ENCODE measurements at places on chromosomes 11 and 22.
A peak's percentile ranks its signal among the peaks of the same experiment; 100 is the strongest.

GRCh38 chr11:33861941-33862589, 29.8 kb downstream of the LMO2 start:
- DNase-seq: no peak

- DNase-seq: no peak
Observed at GRCh38 chr11:108370990-108371389, 96.3 kb downstream of the C11orf65 start.

- DNase-seq: no peak
Observed at GRCh38 chr11:78207532-78208256, 19.0 kb downstream of the USP35 start.

DNA sequence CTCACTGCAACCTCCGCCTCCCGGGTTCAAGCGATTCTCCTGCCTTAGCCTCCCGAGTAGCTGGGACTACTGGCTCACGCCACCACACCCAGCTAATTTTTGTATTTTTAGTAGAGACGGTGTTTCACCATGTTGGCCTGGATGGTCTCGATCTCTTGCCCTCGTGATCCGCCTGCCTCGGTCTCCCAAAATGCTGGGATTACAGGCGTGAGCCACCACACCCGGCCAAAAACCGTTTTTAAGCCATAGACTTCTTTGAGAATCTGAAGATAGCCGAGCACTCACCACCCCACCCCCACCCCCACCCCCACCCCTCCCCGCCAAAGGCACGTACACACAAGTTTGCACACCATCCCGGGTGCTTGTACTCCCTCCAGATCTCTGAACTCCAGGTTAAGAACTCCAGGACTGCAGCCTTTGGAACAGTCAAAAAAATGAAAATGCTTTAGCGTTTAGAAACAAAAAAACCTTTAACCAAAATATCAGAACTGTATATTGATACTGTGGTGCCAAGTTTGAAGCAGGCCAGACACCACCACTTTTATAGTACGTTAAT, 1.5 kb downstream of the CRKL start:
- DNase-seq: no peak

- no peak for DNase-seq
Observed at GRCh38 chr22:31942091-31942490, 2.2 kb upstream of the YWHAH start.

GRCh38 chr11:63445118-63445517, 45.8 kb downstream of the PLAAT5 start:
- DNase-seq: no peak

GRCh38 chr22:27976586-27976985, 57.5 kb upstream of the PITPNB start:
- no peak for DNase-seq

GRCh38 chr11:17850336-17850735, 115.8 kb downstream of the KCNC1 start:
- DNase-seq: no peak

DNA sequence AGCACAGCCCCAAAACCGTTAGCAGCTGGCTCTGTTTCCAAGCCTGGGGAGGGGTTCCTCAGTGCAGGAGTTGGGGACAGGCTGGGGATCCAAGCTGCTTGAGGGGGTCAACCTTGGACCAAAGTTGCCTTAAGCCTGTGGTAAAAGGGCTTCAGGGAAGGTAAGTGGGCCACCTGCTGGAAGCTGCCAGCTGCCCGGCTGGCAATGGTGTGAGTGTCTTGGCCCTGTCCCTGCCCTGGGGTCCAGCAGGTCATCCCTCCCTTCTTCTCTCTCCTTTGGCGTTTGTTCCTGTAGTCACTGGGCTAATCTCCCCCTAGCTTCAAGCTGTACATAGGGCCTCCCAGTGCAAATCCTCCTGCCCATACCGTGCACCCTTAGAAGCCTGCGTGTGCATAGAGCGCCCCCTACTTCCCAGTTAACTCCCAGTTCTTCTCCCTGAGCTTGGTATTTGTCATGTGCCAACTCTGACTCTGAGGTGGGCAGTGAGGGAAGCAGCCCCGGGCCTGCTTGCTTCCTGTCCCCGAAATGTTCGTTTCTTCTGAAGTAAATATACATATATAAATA, 4.4 kb downstream of the TMEM258 start:
- DNase-seq: peak; percentile 49

DNA sequence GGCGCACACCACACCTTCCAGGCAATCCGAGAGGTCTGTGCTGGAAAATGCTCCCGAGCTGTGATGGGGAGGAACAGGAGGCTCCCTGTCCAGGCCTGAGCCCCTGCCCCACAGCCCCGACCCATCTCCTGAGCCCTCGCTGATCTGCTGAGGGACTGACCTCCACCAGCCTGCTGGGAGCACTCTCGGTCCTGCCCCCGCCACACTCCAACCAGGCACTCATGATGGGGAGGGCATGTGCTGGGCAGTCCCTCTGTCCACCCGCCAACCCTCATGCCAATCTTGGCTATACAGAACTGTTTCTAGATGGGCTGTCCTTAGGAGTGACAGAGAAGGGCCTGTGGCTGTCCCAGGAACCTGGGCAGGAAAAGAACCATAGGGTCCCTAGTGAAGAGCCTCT, 70.8 kb downstream of the TRMU start:
- DNase-seq: no peak

GRCh38 chr22:19019679-19020032, 83.6 kb upstream of the PRODH start:
- DNase-seq: no peak

DNA sequence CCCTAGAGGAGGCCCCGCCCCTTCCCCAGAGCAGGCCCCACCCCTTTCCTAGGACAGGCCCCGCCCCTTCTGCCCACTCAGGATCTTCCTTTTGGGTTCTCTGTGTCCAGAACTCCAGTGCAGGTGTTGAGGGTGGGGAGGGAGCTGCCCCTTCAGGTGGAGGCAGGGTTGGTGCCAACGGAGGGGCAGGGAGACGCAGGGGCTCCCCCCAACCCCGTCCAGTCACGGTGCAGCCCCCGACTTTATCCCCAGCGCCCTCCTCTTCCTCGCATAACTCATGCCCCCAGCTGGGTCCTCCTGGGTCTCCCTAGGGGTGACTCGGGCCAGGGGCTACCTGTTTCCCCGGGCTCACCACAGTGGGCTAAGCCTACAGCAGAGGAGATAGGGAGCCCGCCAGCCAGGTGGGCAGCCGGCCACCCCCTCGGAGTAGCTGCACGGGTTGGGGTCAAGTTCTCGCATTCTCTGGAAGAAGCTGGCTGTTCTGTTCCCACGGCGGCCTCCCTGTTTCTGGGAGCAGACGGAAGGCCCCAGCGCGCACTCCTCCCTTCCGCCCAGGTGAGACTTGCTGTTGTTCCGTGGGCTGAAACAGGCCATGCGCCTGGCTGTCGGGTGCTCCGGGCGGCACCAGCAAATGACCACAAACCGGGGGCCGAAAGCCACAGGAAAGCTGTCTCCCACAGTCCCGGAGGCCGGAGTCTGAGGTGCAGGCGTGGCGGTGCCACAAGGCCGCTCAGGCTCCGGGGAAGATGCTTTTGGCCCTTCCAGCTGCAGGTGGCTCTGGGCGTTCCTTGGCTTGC, 38.9 kb downstream of the MUC2 start:
- no peak for DNase-seq

- no peak for DNase-seq
Observed at GRCh38 chr11:109968299-109968698, 124.9 kb upstream of the ZC3H12C start.

- DNase-seq: no peak
Observed at GRCh38 chr22:50022171-50022819, 9.7 kb upstream of the IL17REL start.

GRCh38 chr11:64324692-64325469, 7.0 kb downstream of the PRDX5 start:
- no peak for DNase-seq

DNA sequence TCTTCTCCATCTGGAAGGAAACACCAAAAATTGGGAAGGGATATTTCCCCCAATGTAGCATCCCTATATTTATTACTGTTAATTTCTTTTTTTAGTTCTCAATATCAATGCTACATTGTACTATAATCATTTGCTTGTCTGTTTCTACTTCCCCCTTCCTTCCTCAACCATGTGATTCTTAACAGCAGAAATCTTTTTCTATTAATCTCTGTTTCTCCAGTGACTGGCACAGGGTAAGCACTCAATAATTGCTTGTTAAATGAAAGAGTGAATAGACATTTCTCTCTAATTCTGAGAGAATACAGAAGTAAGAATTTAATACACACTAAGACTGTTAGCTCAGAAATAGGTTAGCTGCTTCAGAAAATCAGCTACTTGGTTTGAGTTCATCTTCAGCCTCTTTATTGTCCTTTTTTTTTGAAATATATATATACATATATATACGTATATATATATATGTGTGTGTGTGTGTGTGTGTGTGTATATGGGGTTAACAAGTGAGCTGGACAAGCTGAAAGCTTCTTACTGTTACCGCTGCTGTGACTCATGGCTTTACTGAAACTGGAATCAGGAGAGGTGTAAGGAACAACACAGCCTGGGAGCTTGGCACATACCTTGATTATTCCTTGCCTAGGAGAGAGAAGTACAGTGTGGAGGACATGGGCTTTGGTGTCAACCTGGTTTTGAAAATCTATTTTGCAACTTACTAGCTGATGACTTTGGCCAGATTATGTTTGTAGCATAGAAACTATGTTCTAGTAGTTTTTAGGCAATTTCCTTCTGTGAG, 26.2 kb upstream of the PDE3B start:
- no peak for DNase-seq

- DNase-seq: no peak
Observed at GRCh38 chr11:119584193-119585042, 144.6 kb downstream of the NECTIN1 start.

DNA sequence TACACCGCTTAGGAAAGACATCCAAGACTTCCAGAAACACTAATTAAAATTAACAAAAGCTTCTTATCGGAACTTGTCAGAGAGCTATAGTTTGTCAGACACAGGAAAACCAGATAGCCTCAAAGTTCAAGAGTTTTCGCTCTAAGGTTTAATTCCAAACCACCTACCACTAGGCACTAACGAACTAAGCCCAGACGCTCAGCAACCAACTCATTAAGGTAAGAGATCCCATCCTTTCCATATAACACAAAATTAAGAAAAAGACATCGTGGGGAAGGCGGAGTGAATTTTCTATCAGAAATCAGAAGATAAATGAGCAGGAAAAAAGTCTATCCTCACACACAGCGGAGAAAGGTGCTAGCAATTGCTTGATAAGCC, 382 bp downstream of the IMMP1L start:
- DNase-seq: no peak

DNA sequence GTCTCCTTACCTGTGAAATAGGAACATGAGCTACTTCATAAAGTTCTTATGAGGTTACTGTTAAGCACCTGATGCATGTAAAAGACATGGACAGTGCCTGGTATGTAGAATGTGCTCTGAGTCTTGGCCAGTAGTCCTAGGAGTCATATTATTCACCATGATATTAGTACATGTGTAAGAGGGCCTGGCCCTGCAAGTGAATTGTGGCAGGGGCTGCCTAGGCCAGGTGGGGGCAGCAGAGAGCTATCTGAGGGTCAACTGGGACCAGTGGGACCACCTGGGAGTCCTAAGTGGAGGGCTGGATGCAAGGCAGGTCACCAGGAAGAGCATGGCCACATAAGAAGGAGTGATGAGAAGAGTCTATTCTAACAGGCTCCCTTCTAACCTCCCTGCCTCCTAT, 529.5 kb downstream of the SOX6 start:
- DNase-seq: peak; percentile 44

GRCh38 chr11:60887556-60887955, 18.8 kb downstream of the PRPF19 start:
- DNase-seq: peak; percentile 75

DNA sequence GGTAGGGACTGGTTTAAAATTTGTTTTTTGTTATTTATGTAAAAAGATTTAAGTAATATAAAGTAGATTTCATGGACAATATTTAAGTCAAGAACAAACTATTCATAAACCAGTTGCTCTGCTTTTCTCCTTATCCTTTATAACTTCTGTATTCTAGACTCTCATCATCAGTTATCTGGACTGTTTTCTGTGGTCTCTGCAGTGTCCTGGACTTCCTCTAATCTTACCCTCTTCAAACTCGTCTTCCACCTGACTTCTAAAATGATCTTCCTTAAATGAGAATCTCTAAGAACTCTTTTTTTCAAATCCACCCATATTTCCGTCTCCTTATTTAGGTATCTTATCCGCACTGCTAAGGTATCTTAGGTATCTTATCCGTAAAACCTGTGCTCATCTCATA, 8.1 kb downstream of the RRM1 start:
- no peak for DNase-seq

- no peak for DNase-seq
Observed at GRCh38 chr22:50656122-50657070, 16.2 kb upstream of the SHANK3 start.

DNA sequence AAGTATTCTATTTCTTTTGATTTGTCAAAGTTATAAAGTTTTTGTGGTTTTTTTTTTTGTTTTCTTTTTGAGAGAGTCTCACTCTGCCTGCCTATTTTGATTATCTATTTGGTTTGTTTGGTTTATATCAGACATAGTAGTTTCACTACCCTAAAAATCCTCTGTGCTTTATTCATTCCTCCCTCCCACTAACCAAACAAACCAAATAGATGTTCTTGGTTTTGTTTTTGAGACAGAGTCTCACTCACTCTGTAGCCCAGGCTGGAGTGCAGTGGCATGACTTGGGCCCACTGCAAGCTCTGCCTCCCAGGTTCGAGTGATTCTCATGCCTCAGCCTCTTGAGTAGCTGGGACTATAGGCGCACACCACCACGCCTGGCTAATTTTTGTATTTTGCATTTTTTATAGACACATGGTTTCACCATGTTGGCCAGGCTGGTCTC, 67.9 kb downstream of the ENTHD1 start:
- DNase-seq: peak; percentile 50

GRCh38 chr11:21069909-21070308, 400.5 kb downstream of the NELL1 start:
- no peak for DNase-seq

- no peak for DNase-seq
Observed at GRCh38 chr11:65801153-65801987, 14.5 kb downstream of the OVOL1 start.

DNA sequence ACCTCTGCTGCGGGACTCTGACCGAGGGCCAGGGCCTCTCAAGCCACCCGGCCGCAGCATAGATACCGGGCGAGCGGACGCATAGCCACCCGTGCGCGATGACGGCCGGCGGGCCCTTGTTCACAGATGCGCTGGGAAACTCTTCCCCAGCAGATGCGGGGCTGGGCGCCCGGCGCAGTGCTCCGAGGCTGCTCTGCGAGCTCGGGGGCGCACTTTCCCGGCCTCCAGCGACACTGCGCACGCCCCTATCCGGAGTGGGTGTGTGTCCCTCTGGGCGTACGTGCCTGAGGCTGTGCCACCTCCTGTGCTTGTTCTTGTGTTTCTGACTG, 104.7 kb upstream of the E2F8 start:
- no peak for DNase-seq

- no peak for DNase-seq
Observed at GRCh38 chr11:61071913-61072312, 30.4 kb upstream of the CD5 start.

DNA sequence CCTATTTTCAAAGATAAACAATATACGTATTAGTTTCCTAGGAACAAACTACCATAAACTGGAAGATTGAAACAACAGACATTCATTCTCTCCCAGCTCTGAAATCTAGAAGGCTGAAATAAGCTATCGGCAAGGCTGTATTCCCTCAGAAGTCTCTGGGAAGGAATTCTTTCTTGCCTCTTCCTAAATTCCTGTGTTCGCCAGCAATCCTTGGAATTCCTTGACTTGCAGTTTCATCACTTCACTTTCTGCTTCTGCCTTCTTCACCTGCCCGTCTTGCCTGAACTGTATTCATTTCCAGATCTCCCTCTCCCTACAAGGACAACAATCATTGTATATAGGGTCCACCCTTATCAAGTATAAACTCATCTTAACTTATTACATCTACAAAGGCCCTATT, 17.7 kb upstream of the PRDM10 start:
- DNase-seq: no peak
